Mammary epithelial cell (primary cell): ENCODE measurements at places on chromosomes 1 and 21.
A peak's percentile ranks its signal among the peaks of the same experiment; 100 is the strongest.

DNA sequence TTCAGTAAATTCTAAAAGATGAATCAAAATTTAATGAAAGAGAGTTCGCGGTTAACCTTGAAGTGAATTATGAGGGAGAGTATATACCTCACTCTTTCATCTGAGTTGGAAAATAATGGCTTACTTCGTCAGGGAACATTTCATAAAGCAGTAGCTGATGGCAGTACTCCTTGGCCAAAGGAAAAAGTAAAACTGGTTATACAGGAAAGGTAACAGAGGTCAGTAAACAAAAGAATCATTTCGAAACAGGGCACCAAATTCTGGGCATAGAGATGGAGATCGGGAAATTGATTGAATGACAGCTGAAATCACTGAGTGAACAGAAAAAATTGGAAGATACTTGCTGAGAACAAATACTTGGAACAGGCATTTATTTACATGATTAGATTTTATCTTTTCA lies 199.0 kb downstream of the OLFM3 start:
- no peak for DNase-seq

DNA sequence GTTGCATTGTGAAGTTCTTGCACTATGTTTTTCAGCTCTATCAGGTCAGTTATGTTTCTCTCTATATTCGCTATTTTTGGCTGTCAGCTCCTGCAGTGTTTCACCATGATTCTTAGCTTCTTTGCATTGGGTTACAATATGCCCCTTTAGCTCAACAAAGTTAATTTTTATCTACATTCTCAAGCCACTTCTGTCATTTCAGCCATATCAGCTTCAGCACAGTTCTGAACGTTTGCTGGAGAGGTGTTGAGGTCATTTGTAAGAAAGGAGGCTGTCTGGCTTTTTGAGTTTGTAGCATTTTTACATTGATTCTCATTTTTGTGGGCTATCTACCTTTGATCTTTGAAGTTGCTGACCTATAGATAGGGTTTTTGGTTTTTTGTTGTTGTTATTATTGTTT lies 573.2 kb upstream of the RGS18 start:
- DNase-seq = no peak

- DNase-seq = no peak
Observed at GRCh38 chr1:177063648-177064047, 100.9 kb downstream of the ASTN1 start.

GRCh38 chr1:24045771-24046170 lies 65.6 kb upstream of the SRSF10 start:
- no peak for DNase-seq

DNA sequence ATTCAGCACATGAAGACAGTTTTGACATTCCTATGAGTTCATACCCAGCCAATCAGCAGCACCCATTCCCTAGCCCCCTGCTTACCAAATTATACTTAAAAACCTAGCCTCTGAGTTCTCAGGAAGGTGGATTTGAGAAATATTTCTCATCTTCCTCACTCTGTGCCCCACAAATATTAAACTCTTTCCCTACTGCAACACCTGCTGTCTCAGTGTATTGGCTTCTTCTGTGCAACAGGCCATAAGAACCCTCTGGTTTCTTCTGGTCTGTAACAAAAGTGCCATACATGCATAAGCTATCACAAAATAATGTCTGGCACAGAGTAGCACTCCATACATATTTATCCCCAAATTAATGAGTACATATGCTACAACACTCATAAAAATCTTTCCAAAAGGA lies 387.4 kb upstream of the CAMK1G start:
- DNase-seq = no peak

DNA sequence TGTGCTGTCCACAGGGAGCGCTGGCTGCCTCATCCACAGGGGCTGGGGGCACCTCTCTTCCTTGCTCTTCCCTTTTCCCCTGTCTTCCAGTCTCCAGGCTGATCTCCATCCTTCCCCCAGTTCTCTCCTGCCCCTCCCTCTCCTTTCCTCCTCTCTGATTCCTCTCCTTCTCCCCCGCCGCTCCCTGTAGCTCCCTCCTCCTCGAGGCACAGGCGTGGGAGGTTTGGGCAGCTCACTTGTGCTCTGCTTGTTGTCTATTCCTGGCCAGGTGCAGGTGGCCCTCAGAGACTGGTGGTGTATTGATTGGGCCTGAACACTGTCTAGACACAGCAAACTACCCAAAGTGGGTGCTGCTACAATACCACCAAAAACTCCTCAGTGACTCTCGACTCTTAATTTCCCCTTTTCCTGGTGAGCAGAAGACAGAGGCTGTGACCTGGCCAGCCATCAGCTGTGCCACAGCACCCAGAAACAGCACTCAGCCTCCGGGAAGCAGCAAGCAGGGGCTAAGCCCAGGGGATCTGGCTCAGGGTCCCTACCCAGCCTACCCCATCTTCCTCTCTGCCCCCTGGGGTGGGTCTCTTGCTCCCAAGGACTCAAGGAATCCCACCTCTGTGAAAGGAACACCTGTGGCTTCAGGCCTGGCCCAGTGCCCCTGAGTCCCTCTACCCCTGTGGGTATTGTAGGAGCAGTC lies 93.3 kb downstream of the DDX20 start:
- DNase-seq = no peak

DNA sequence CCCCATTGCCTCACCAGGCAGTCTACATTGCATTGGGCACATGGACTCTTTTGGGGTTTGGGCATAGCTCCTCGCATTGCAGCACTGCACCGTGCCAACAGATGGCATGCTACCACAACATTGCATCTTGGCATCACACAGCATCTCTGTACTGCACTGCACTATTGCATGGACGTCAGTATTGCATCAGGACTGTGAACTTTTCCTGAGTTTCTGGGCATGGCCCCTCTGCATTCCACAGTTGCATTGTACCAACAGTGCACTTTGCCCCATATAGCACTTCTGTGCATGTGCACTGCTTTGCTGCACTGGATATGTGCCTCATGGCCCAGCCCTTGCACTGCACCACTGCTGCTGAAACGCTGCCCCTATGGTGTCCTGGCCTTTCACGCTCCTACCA lies 9.6 kb downstream of the PTPRU start:
- no peak for DNase-seq

- no peak for DNase-seq
Observed at GRCh38 chr1:37174876-37175275, 140.6 kb upstream of the GRIK3 start.

DNA sequence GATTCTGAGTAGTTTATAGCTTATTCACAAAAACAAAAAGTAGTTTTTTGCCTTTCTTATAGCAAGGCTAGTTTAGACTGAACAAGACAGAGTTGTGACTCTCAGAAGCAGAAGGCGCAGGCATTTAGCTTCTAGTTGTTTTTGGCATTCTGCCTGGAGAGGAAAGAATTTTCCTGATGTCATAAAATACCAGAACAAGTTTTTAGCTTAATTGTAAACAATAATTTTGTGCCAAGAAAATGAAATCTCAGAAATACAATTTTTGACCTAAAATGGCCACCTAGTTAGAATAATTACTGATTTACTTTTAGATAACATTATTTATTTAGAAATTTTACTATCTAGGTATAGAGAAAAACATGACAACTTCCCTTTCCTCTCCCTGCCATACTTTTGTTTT lies 1.0 kb downstream of the DNAJB4 start:
- DNase-seq = peak; percentile 68

- DNase-seq = no peak
Observed at GRCh38 chr21:42356046-42356445, 5.3 kb upstream of the TFF2 start.

DNA sequence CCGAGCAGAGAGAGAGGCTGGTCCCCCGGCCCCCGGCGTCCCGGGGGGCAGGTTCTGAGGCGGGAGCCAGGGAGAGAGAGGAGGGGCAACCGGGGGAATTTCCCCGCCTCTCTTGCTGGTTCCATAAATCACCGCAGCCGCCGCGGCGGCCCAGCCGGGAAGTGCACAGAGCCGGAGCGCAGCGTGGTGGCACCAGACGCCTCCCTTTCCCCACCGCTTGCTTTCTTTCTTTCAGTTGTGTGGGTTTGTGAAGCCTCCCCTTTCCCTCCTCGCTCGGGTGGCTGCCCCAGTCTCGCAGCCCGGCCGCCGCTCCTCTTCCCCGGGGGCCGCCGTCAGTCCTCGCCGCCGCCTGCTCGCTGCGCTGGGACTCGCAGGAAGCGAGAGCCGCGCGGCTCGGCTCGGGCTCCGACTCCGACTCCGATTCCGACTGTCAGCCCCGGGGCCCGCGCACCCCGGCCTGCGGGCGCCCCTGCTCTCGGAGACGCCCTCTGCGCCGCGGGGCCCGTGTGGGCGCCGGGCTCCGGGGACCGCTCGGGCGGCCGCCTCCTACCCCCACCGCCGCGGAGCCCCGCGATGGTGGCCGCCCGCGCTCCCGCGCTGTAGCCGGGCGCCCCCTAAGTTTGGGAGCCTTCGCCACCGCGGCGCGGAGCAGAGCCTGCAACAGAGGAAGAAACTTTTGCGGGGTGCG lies at the start of gene CACHD1:
TSS of gene CACHD1 (plus strand) at position 153 of the 688 bp plus-strand sequence. CDS start 616 bp downstream, outside the sequence.
- DNase-seq = peak; percentile 80

DNA sequence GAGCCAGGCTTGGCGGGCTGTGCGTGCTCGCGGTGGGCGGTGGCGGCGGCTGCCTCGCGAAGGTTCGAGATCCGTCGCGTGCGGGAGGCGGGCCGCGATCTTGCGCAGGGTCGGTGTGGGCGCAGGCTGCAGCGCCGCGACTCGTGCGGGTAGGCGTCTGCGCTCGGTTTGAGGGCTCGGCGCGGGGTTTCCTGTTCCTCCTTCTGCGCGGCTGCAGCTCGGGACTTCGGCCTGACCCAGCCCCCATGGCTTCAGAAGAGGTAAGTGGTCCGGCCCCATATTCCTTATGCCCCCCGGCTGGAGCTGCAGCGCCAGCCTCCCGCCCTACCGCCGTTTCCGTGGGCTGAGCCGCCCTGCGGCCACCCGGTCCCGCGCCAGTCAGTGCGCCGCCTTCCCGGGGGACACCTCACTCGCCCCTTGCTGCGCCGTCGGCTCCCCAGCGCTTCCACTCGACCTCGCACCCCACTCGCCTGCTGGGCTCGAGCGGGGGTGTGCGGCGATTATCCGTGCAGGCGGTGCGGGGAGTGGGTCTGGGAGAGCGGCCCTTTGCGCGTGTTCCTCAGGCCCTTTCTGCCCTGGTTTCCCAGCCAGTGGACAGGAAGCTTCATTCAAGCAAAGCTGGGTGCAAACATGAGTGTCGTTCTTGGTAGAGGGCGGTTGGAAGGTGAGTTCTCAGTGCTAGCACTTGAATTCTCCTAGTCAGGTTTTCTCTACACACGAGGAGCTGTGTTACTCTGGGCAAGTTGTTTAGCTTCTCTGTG lies at the start of gene CACYBP:
TSS of gene CACYBP (plus strand) at position 12 of the 761 bp plus-strand sequence. CDS start at position 246, 234 bp downstream.
- DNase-seq = peak; percentile 40

DNA sequence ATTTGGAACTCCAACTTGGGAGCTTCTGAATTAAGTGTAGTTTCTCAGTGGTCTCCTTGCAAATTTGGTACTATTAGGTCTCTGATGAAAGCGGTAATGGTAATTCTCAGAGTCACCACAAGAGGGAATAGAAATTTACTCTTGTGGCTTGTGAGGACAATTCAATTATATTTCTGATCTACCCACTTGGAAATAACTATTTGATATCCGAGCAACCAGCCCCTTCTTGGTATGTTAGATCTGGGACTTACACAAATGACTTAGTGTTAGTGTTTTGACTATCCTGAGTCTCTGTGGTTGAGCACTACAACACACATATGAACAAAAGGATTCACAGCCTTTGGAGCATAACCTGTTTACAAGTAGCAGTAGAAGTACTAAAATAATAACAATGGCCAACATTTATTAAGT lies 68.1 kb downstream of the RPS6KA1 start:
- DNase-seq = peak; percentile 40

DNA sequence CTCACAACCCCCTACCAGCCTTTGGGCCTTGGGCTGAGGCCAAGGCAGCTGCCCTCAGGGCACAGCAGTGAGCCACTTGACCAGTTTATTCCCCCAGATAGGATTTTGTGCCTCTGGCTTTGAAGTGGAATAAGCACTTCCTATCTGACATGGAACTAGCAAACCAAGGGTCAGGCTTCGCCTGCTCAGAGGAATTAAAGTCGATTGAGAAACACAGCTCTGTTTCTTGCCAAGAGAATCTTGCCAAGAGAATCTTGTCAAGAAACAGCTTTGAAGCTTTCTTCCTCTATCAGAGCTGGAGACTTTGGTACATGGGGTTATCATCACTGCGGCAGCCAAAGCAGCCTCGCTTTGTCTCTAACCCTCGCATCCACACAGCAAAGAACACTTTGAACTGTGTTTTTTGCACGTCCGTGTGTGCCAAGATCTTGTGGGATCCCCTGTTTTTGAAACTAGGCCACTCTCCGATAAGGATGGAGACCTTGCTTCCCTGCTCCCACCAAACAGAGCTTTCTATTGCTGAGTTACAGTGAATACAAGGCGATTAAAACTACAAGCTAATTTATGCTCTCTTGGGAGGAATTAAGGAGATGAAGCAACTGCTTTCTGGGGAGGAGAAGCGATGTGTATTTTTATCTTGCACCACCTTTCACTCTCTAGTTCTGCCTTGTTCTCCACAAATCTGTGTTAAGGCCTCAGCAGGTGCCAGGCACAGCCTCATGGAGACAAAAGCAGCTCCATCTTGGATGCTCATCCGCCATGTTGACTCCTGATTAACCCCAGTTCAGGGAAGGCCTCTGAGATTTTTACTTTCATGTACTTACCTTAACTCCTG lies 67.3 kb downstream of the RHOU start:
- no peak for DNase-seq
